Fibroblast of villous mesenchyme (primary cell): ENCODE measurements at places on chromosomes 2 and 18.

DNA sequence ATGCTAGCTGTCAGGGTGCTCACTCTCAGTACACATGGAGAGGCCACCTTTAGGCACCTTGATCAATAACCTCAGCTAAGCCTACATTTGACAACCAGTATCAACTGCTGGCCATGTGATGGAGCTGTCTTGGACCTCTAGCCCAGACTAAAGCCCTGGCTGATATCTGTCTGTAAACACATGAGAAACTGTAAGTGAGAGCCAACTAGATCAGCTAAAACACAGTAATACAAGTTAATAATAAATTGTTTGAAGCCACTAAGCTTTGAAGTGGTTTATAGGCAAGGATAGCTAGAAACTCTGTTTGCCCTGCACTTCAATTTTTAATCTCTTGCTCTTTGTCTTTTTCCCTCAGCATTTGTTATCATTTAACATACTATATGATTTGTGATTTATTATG is 407.1 kb downstream of the SPAG16 start:
- no peak for DNase-seq

DNA sequence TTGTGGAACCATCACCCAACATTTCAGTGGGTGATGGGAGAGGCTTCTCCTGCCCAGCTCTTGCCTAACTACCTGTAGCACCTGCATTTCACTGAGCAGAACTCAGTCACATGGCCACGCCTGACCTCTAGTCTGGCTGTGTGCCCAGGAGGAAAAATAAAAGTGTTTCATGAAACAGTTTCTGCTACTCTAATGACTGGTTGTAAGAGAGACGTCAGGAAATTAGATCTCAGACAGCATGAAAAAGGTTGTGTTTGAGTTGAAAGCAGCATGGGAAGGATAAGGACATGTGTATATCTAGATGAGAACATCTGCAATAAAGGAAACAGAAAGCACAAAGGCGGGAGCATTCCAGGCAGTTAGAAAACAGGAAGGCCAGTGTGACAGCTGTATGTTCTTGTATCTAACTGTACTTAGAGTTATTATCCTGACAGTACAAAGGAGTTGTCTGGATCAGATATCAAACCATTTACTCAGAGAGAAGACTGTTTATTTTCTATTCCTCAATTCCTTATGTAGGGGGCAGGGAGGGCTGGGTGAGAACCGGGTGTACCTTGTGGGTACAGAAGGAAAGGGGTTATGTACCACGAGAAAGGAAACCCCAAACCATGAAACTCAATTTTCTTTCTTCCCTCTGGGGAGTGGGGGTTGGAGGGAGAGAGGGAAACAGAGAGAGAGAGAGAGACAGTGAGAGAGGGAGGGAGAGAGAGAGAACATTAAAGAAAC is 307.4 kb upstream of the VWC2L start:
- peak; percentile 17 for DNase-seq

- no peak for DNase-seq
These were observed 2.5 kb downstream of the SNED1 start for GRCh38 chr2:241000831-241001321.

- DNase-seq = no peak
These were observed 876.5 kb downstream of the EPHA4 start for GRCh38 chr2:220695397-220696279.

DNA sequence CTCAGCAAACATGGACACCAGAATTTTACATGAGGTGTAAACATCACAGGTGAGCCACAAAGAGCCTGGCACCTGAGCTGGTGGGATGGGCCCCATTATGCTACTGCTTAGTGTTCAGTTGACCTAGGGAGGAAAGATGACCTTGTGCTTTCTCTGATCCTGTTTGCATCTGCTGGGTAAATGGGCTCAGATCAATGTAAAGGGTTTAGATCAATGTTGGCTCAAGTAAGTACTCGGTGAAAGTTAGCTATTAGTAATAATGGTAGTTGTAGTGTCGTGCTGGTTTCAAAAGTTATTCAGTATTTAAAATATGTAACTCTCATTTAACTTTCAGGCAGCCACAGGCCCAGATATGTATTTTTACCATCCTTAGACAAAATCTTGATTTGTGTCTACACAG is 19.8 kb downstream of the ABHD3 start:
- no peak for DNase-seq

DNA sequence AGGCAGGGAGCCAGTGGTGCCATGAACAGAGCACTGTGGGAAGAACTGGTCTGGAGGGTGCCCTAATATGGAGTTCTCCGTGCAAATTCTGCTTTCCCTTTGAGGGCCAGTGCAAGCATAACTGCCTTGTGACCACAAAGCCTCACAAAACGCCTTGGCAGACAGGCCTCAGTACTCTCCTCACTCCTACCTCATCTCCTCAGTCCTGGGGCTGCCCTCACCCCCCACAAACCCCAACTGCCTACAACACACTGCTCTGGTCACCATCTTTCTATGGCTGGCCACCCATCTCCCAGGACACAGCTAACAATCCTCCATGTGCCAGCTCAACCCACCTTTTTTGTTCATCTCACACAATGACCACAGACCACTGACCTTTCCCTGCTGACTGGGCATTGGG is 8.9 kb downstream of the COX5B start:
- DNase-seq = no peak

- DNase-seq = no peak
These were observed 408.7 kb upstream of the KCNH7 start for GRCh38 chr2:163247156-163247846.

DNA sequence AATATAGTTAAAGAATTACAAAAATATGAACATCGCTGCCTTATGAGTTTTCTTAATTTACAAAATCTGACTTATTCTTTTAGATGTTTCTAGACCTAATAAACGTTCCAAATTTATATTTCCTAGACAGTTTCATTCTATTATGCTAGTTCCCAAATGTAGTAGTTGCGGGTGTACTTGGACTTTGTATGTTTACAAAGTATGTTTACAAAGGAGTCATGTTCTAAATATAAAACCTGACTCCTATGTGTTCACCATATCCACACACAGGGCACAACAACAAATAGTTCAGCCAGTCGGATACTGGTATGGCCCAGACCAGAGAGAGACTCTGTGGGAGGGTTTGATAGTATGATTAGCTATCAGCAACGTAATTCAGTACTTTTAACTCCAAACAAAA is 230.7 kb downstream of the KCNH7 start:
- no peak for DNase-seq

DNA sequence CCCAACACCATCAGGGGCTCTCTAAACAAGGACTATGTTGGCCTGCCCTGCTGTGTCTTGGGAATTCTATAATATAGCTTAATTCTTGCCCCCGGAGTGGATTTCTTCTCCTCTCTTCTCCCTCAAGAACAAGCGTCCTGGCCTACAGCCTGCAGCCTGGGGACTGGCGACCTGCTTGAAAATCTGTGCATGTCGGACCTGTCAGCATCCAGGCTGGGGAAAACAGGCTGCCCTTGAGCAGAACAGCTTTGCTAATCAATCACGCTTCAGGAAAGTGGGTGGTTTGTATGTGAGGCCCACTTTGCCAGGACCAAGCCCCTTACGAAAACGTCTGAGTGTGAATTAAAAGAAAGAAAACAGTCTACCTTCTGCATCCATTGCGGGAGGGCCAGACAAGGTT is 116.7 kb downstream of the BCL2 start:
- DNase-seq = no peak

- no peak for DNase-seq
These were observed 289.6 kb upstream of the ID2 start for GRCh38 chr2:8392098-8392866.
